ENCODE measurements at places on chromosomes 6 and 20. TPM values are rescaled to one million over a fixed set of nuclear protein-coding genes. Genes with fewer than 3 reads are reported as not detected.

Gene KHDRBS2
- total RNA-seq: not detected

Gene PI16
- total RNA-seq: 0.07 TPM

Gene GNMT
- 0.47 TPM for total RNA-seq

Gene FAM184A
- 4.4 TPM for total RNA-seq

Gene RHAG
- total RNA-seq: not detected

Gene FUT9
- total RNA-seq: not detected

Gene KHDC1L
- 0.80 TPM for total RNA-seq

Gene FGD2
- 0.35 TPM for total RNA-seq

Gene CFB
- 0.86 TPM for total RNA-seq

Gene SYCP2L
- 2.4 TPM for total RNA-seq

Gene ABCC10
- 23.1 TPM for total RNA-seq

Gene FKBP1C
- 1.9 TPM for total RNA-seq

Gene SSTR4
- not detected for total RNA-seq

Gene DEFB132
- total RNA-seq: not detected

Gene CST5
- total RNA-seq: not detected

Gene HLA-DQA1
- not detected for total RNA-seq

Gene CD40
- total RNA-seq: 5.0 TPM

Gene GSTA2
- total RNA-seq: not detected

Gene EYA2
- total RNA-seq: 0.29 TPM

Gene RBM24
- 2.0 TPM for total RNA-seq

Gene TMEM244
- total RNA-seq: not detected

Gene PYGB
- 216 TPM for total RNA-seq

Gene CDH26
- total RNA-seq: 1.2 TPM

Gene DSP
- 71.6 TPM for total RNA-seq

Gene PRDM13
- total RNA-seq: not detected

Gene CGA
- not detected for total RNA-seq

Gene WFDC10B
- not detected for total RNA-seq

Gene FNDC1
- total RNA-seq: not detected

Gene DPPA5
- not detected for total RNA-seq

Gene HTR1E
- total RNA-seq: not detected

Gene ELOVL5
- 57.2 TPM for total RNA-seq

Gene PARD6B
- total RNA-seq: 3.7 TPM

Gene SYNDIG1
- total RNA-seq: not detected

Gene TRIM15
- not detected for total RNA-seq

Gene ABT1
- 26.9 TPM for total RNA-seq

Gene EEF1A2
- 463 TPM for total RNA-seq

Gene PROCR
- 45.4 TPM for total RNA-seq

Gene ARFGEF3
- total RNA-seq: 8.8 TPM

Gene SIRPB1
- 11.6 TPM for total RNA-seq

Gene ENPP1
- total RNA-seq: 5.1 TPM

Gene BTN1A1
- not detected for total RNA-seq

Gene POM121L2
- not detected for total RNA-seq

Gene LAMA2
- total RNA-seq: 0.22 TPM

Gene SPATA25
- 0.40 TPM for total RNA-seq

Gene ISM1
- not detected for total RNA-seq

Gene SAPCD1
- total RNA-seq: 6.0 TPM

Gene NKAPL
- not detected for total RNA-seq

Gene SNX14
- total RNA-seq: 65.4 TPM

Gene KCNK15
- 3.0 TPM for total RNA-seq

Gene FAM209B
- total RNA-seq: not detected

Gene CRIP3
- 0.29 TPM for total RNA-seq

Gene BMP5
- not detected for total RNA-seq

Gene LY6G6D
- total RNA-seq: not detected

Gene SLC17A1
- total RNA-seq: not detected

Gene HMGCLL1
- not detected for total RNA-seq

Gene FAM162B
- not detected for total RNA-seq

Gene OPN5
- not detected for total RNA-seq
